ENCODE measurements at places on chromosomes 11 and 22.

DNA sequence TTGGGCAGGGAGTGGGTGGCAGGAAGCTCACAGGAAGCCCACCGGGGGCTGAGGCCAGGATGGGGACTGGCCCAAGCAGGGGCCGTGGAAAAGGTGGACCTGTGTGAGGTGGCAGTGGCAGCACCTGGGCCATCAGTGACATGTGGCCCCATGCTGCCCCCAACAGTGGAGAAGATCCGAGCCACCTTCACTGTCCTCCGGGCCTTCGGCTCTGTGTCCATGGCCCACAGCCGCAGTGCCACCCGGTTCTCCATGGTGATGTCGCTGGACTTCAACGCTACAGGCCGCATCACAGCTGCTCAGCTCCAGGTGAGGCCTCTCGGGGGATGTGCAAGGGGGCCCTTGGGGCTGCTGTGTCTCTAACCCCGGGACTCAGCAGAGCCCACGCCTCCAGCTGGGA is 37.9 kb downstream of the MYO18B start:
- H3K4me3 ChIP-seq: no peak overlapping the region
- peaks cover 15% of the 10 kb centered on the region for H3K36me3 ChIP-seq
- DNase-seq: no peak
- H3K27ac ChIP-seq: no peak overlapping the region
- no peaks in the 10 kb centered on the region for H3K27me3 ChIP-seq

DNA sequence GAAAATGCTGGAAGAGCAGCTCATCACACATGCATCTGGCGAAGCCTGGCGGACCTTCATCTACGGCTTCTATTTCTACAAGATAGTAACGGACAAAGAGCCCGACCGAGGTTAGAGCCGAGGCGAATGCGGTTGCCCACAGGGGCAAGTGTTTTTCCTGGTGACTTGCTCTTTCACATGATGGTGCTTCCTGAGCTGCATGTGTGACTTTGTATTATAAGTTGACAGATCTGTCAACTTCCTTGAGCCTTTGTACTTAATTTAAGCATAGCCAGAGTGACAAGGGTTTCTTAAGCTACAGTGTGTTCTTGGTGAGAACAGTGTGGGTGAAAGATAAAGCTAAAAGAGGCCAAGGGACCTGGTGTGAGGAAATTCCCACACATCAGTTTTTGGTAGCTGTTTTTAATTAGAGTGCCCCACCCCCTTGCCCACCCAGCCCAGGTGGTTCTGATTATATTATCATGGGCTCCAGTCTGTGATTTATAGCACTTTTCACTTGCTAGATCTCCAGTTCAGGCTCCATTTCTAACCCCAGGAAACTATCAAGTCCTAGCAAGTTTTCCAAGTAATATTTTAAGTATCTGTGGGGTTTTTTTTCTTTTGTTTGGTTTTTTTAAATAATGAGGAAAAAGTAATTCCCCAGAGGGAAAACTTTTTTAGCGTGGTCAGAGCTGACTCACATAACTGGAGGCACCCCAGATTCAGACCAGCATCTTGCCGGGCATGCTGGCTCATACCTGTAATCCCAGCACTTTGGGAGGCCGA is 68.0 kb upstream of the YWHAH start:
- no peaks in the 10 kb centered on the region for H3K27me3 ChIP-seq
- no peak overlapping the region for H3K4me3 ChIP-seq
- H3K4me1 ChIP-seq: no peaks in the 10 kb centered on the region
- H3K27ac ChIP-seq: no peak overlapping the region

DNA sequence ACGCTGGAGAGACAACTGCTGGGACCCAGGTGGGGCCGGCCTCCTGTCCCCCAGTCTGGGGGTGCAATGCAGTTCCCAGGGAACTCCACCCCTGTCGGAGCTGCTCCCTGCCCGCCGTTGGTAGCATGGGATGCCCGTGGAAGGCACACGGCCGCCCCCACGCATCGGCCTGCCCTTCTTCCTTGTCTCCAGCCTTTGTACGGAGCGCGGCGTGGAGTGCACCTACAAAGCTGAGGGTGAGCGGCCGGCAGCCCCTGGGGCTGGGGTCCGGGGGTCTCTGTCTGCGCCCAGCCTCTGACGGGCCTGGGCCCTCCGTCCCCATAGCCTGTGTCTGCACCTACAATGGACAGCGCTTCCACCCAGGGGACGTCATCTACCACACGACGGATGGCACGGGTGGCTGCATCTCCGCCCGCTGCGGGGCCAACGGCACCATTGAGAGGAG is 23.2 kb downstream of the MUC5AC start:
- DNase-seq: no peak
- H3K4me3 ChIP-seq: no peak overlapping the region
- no peaks in the 10 kb centered on the region for H3K4me1 ChIP-seq
- no peak overlapping the region for H3K27ac ChIP-seq
- no peaks in the 10 kb centered on the region for H3K36me3 ChIP-seq

DNA sequence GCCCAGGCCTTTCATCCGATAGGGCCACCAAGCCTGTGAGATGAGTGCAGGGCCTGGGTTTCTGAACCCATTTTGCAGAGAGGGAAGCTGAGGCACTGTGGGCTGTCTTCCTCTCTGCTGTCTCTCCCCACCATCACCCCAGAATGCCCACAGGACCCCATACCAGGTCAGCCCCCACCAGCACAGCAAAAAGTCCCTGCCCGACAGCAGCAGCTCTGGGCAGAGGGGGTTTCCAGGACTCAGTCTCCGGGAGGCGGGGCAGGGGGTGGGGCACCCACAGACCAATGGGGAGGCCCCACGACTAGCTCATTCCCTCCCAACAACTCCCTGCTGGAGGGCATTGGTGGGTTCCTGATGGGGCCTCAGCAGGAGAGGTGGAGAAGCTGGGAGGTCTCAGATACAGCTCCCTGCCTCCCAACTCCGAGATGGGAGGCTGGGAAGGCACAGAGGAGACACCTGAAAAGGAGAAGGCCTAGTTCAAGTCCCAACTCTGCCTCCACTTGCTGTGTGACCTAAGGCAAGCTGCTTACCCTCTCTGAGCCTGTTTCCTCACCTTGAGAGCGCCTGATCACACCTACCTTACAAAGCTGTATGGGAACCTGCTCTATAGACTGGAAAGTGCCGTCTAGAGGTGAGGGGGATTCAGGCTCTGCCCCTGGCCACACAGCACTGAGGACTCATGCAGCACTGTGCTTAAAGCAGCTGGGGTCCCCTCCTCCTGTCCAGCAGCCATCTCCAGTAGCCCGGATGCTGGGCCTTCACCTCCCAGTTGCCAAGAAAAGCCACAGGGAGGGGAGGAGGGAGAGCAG is 3.5 kb downstream of the CBX7 start:
- no peak for DNase-seq
- H3K27me3 ChIP-seq: no peaks in the 10 kb centered on the region
- H3K36me3 ChIP-seq: peaks cover 5% of the 10 kb centered on the region
- H3K4me1 ChIP-seq: peaks cover 36% of the 10 kb centered on the region
- peak overlapping the region; percentile 97 for H3K27ac ChIP-seq

- no peak overlapping the region for H3K4me3 ChIP-seq
- H3K4me1 ChIP-seq: no peaks in the 10 kb centered on the region
- H3K27ac ChIP-seq: no peak overlapping the region
- no peak for DNase-seq
Observed at GRCh38 chr22:25840891-25841290, 98.9 kb downstream of the MYO18B start.

GRCh38 chr11:115164774-115165173 is 339.4 kb downstream of the CADM1 start:
- H3K4me3 ChIP-seq: no peak overlapping the region
- H3K36me3 ChIP-seq: no peaks in the 10 kb centered on the region
- no peak for DNase-seq
- H3K27me3 ChIP-seq: no peaks in the 10 kb centered on the region
- no peaks in the 10 kb centered on the region for H3K4me1 ChIP-seq
- no peak overlapping the region for H3K27ac ChIP-seq

GRCh38 chr11:76680518-76681425 is 10.2 kb upstream of the LRRC32 start:
- H3K27ac ChIP-seq: no peak overlapping the region
- no peaks in the 10 kb centered on the region for H3K27me3 ChIP-seq
- H3K36me3 ChIP-seq: no peaks in the 10 kb centered on the region
- DNase-seq: no peak
- peak overlapping the region; percentile 41 for H3K4me3 ChIP-seq

DNA sequence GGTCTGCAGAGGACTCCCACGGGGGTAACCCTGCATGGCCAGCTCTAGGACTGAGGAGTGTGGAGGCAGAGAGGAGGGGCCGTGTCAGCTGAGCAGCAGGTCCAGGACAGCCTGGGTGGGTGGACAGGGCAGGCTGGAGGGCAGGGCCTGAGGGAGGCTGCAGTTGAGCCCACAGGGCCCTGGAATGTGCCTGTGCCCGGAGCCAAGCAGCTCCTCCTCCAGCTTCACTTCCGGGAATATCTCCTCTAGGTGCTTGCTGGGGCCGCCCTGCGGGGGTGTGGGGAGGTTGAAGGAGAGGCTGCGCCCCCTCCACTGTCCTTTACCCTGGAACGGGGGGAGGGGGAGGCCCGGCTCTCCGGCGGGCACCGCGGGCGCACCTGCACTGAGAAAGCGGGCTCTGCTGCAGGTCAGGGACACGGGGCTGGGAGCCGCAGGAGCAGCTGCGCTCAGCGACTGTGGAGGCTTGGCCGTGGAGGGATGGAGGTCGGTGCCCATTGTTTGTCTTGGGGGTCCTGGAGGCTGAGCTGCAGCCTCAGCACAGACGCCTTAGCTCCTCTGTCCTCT is 1293.2 kb downstream of the BRD1 start:
- no peak overlapping the region for H3K27ac ChIP-seq
- no peaks in the 10 kb centered on the region for H3K27me3 ChIP-seq
- DNase-seq: no peak
- H3K4me1 ChIP-seq: no peaks in the 10 kb centered on the region
- H3K4me3 ChIP-seq: no peak overlapping the region

DNA sequence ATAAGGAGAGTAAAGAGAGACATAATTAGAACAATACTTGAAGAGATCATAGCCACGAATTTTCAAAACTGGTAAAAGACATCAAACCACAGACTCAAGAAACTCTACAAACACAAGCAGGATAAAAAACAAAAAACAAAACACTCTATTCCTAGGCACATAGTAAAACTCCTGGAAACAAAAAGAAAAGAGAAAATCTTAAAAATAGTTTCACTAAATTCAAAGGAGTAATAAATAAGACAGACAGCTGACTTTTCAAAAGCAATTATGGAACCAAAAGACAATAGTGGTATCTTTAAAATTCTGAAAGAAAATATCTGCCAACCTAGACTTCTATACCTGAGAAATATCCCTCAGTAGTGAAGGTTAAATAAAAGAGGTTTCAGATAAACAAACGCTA is 9.2 kb upstream of the NARS2 start:
- no peaks in the 10 kb centered on the region for H3K36me3 ChIP-seq
- no peak for DNase-seq
- no peak overlapping the region for H3K27ac ChIP-seq
- no peaks in the 10 kb centered on the region for H3K4me1 ChIP-seq
- no peak overlapping the region for H3K4me3 ChIP-seq

DNA sequence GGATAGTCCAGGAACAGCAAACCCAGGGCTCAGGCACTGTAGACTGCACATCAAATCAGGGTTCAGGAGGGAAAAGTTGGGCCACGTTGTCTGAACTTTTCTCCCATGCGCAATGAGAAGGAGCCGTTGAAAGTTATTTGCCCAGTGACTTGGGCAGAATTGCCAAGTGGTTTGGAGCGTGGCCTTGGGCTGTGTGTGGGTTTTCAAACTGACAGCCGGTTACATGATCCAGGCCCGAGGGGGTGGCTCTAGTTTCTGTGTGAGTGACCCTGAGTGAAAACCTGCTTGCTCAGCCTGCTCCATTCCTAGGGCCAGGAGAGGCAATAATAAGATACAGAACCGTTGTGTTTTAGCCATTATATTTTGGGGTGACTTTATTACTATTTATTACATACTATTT is 20.3 kb downstream of the MB start:
- no peaks in the 10 kb centered on the region for H3K36me3 ChIP-seq
- no peaks in the 10 kb centered on the region for H3K4me1 ChIP-seq
- H3K27ac ChIP-seq: no peak overlapping the region
- no peak for DNase-seq
- no peaks in the 10 kb centered on the region for H3K27me3 ChIP-seq

- H3K36me3 ChIP-seq: no peaks in the 10 kb centered on the region
- no peak overlapping the region for H3K27ac ChIP-seq
- DNase-seq: no peak
- H3K4me1 ChIP-seq: peaks cover 3% of the 10 kb centered on the region
- H3K4me3 ChIP-seq: no peak overlapping the region
- no peaks in the 10 kb centered on the region for H3K27me3 ChIP-seq
Observed at GRCh38 chr11:87736928-87737327, 438.3 kb downstream of the RAB38 start.

GRCh38 chr11:128180441-128181087 is 406.8 kb downstream of the ETS1 start:
- H3K27ac ChIP-seq: no peak overlapping the region
- no peak for DNase-seq
- no peak overlapping the region for H3K4me3 ChIP-seq
- H3K4me1 ChIP-seq: peaks cover 3% of the 10 kb centered on the region
- H3K36me3 ChIP-seq: no peaks in the 10 kb centered on the region

DNA sequence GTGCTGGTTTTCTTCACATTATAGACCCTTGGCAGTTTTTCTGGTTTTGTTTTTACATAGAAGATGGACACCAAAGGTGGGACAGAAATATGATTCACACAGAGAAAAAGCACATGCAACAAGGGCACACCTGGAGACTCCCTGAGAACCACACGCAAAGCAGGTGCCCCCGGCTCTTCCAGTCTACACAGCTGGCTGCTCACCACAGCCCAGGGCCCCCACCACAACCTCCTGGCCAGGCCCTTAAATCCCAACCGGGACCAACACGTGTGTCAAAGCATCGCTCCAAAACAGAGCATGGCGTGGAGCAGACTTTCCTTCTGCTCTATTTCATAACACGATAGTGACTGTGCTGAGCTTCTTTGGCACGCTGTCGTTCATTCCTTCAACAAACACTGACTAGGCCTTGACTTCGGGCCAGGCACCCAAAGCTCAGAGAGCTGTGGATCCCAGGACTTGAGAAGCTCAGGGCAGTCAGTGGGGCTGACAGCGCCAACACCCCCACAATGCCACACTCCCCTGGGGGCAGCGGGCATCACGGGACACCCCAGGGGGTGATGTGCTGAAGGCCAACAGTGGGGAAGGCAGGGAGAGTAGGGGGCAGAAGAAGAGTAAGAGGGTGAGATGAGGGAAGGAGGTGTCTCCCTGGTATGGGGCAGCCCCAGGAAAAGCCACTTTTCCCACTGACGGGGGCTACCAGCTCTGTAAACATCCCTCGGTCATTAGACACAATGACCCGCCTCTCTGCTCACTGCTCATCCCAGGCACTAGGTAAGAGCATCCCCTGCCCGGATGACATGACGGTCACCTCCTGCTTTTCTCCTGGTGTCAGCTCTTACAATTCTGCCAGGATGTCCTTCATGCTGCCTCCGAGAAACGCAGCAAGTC is 26.0 kb downstream of the CELSR1 start:
- no peak overlapping the region for H3K4me3 ChIP-seq
- DNase-seq: no peak
- H3K27ac ChIP-seq: no peak overlapping the region
- no peaks in the 10 kb centered on the region for H3K27me3 ChIP-seq
- H3K4me1 ChIP-seq: no peaks in the 10 kb centered on the region

DNA sequence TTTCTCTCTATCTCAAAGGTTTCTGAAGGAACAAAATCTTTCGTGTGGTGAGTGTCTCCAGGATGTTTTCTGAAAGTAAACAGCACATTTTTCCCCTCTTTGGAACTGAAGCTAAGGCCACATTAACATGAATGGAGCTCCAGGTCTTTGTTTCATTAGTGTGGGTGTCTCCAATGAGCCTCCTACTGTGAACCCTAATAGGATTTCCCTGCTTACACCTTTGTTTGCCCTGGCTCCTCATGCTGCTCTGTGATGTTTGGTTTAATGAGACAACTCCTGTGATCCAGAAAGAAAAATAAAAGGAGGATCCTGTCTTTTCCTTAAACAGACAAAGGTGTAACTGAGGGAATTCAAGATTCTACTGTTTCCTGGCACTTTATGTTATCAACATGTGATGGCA is 76.9 kb upstream of the SLC6A5 start:
- H3K36me3 ChIP-seq: no peaks in the 10 kb centered on the region
- H3K4me1 ChIP-seq: no peaks in the 10 kb centered on the region
- no peak for DNase-seq
- no peak overlapping the region for H3K27ac ChIP-seq
